ENCODE measurements at places on chromosomes 5 and 9.

GRCh38 chr5:14178671-14179211 lies 35.6 kb downstream of the TRIO start:
- no peak for DNase-seq

- DNase-seq: no peak
These were observed 10.5 kb upstream of the PTGES2 start for GRCh38 chr9:128138001-128138400.

DNA sequence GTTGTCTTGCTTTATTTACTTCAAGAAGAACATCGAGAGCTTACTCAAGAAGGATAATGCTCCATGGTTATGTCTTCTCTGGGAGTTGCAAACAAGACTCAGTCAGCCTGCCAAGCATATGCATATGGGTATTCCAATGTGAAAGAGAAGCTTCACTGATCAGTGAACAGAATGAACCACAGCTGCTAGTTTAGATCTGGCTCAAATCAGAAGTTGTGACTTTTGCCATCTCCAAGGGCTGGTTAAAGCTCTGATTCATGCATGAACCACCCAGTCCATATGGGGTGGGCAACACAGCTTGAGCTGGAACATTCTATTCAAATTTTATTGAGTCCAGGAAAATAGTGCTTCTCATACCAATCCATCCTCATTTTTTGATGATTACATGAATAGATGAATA lies 50.0 kb downstream of the ATPSCKMT start:
- no peak for DNase-seq

DNA sequence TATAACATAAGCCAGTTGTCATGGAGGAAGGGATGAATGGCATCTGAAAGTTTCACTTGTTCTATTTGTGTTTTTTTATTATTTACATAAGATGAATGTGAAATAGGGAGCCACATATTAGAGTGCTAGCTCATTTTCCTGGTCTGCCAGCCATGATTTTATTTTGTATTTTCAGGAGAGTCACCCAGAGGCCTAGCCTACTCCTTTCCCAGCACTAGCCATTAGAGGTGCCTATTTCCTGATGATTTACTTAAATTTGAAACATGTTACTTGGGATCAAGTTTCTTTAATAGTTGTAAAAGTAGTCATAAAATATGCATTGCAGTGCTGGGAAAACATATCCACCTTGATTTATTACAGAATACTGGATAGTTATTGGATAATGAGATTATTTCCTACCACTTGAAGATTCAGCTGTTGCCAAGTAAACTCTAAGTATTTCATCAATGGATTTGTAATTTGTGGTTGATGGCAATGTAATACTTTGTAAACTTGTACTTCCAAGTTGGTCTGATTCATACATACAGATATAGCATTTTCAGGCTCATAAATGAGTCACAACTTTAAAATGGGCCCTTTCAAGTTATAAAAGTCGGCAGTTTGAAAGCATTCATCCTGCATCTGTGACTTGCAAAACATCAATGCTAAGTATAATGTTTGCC lies 50.8 kb downstream of the KCNN2 start:
- no peak for DNase-seq

- no peak for DNase-seq
These were observed 91.8 kb upstream of the IFNK start for GRCh38 chr9:27432308-27432707.

- DNase-seq: no peak
These were observed 1.4 kb downstream of the CMYA5 start for GRCh38 chr5:79691007-79691406.

GRCh38 chr5:9361835-9362234 lies 184.0 kb downstream of the SEMA5A start:
- DNase-seq: peak; percentile 63

GRCh38 chr9:9914174-9914573 lies 698.6 kb downstream of the PTPRD start:
- DNase-seq: no peak

DNA sequence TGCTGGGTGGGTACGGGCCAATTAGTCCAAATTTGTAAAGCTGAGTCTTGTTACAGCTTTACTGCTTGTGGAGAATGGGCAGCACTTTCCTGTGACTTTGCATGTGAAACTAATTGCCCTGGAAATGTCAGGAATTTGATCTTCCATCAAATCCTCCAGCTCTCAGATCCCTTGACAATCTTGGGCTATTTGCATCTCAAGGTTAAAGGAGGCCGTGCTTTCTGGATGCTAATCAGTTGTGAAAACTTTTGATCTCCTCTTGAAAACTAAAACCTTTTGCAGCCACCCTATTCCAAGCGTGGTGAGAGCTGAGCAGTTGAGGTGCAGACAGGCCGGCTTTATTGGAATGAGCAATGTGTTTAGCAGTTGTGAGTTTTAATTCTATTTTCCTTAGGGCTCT lies 68.0 kb upstream of the CLINT1 start:
- no peak for DNase-seq

- peak; percentile 13 for DNase-seq
These were observed 114.1 kb downstream of the MUSK start for GRCh38 chr9:110782701-110783100.

GRCh38 chr5:140881889-140882590 lies at the start of gene PCDHA13:
PCDHA13 (plus strand) TSS chr5:140882124; CDS start chr5:140882269, 145 bp downstream.
- no peak for DNase-seq

- no peak for DNase-seq
These were observed 339.3 kb downstream of the FAM170A start for GRCh38 chr5:119968690-119969089.
